ENCODE measurements at places on chromosomes 2 and 18. TPM values are rescaled to one million over a fixed set of nuclear protein-coding genes. Genes with fewer than 3 reads are reported as not detected.

GRCh38 chr2:207387001-207387571 is 142.7 kb upstream of the CREB1 start:
- DNase-seq = no peak

The DSG2 gene
- not detected for total RNA-seq

GRCh38 chr2:144598906-144599305 is 79.0 kb upstream of the ZEB2 start:
- no peak for DNase-seq

The NT5C1B gene
- not detected for total RNA-seq

GRCh38 chr18:26460449-26461091 is 87.8 kb downstream of the KCTD1 start:
- DNase-seq = peak; percentile 33

The SIX3 gene
- total RNA-seq = not detected

The ARHGAP28 gene
- 0.61 TPM for total RNA-seq

The CGREF1 gene
- total RNA-seq = 11.3 TPM

- peak; percentile 86 for DNase-seq
Measured at GRCh38 chr2:70767699-70768589, at the start of gene ADD2. TSS of gene ADD2 (minus strand) at chr2:70768200. CDS start at chr2:70706408, 61,792 bp downstream.

The SLC35F5 gene
- total RNA-seq = 57.5 TPM

DNA sequence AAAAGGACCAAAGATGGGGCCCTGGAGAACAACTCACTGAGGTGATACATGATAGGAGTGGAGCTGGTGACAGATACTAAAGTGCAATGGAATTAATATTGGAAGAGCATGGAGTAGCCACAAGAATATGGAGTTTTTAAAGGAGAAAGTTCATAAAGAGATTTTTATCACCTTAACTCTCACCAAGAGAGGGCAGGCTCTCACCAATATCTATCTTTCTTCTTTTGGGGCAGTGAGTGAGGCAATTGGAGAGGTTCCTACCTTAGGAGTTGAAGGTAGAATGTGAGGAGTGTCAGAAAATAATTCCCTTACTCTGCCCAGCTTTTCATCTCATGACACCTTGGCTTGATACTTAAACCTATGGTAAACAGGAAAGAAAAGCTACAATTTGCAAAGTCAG is 233.7 kb upstream of the CWC22 start:
- no peak for DNase-seq

The SERPINB5 gene
- not detected for total RNA-seq

- peak; percentile 84 for DNase-seq
Measured at GRCh38 chr2:68121873-68122679, 35.6 kb upstream of the PNO1 start.

- DNase-seq = peak; percentile 88
Measured at GRCh38 chr2:196926562-196927375, at the start of gene PGAP1. TSS of gene PGAP1 (minus strand) at chr2:196926707. CDS start at chr2:196926616, 91 bp downstream.

- no peak for DNase-seq
Measured at GRCh38 chr18:43932140-43932539, 654.9 kb upstream of the SYT4 start.

DNA sequence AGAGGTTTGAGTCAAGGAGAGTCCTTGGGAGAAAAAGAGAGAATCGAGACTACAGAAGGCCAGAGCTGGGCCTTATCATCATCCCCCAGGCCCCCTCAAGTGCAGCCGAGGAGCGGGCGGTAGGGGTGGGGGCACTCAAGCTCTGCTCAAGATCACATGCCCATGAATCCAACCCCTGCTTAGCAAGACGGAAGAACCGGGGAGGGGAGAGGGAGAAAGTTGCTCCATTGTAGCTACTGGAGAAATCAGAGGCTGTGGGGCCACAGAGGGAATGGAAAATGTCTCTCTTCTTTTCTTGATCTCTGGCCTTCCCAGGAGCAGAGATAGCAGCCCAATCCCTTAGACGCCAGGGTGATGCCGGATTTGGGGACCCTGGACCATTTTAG is 14.6 kb downstream of the SLC4A3 start:
- no peak for DNase-seq

The TBR1 gene
- total RNA-seq = not detected
